ENCODE measurements at places on chromosomes 11 and 22. TPM values are rescaled to one million over a fixed set of nuclear protein-coding genes. Genes with fewer than 3 reads are reported as not detected.

Gene CCDC116
- total RNA-seq: 0.36 TPM

Gene SCGB1D1
- not detected for total RNA-seq

Gene TIMP3
- total RNA-seq: 73.5 TPM

DNA sequence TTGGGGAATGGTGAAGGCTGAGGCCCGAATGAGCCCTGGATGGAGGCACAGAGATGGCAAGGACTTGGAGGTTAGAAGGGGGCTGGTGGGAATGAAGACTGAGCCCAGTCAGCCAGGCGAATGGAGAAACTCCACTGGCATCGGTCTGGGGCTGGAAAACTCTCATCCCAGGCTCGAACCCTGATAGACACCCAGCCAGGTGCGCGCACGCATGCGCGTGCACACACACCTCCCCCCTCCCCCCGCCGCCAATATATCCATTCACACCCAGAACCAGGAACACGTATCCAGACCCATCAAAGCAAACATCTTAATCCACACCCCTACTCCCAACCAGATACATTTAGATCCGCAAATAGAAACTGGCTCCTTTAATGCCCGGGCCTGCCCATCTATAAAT is 139.3 kb downstream of the CEP164 start:
- no peaks in the 10 kb centered on the region for H3K4me1 ChIP-seq
- no peak overlapping the region for H3K27ac ChIP-seq
- no peaks in the 10 kb centered on the region for H3K36me3 ChIP-seq
- no peak overlapping the region for H3K4me3 ChIP-seq

GRCh38 chr11:43145653-43146052 is 166.1 kb upstream of the API5 start:
- DNase-seq: no peak
- no peaks in the 10 kb centered on the region for H3K4me1 ChIP-seq
- no peaks in the 10 kb centered on the region for H3K27me3 ChIP-seq
- no peaks in the 10 kb centered on the region for H3K36me3 ChIP-seq
- no peak overlapping the region for H3K4me3 ChIP-seq
- no peak overlapping the region for H3K27ac ChIP-seq
